ENCODE measurements at places on chromosomes 3 and 15.

DNA sequence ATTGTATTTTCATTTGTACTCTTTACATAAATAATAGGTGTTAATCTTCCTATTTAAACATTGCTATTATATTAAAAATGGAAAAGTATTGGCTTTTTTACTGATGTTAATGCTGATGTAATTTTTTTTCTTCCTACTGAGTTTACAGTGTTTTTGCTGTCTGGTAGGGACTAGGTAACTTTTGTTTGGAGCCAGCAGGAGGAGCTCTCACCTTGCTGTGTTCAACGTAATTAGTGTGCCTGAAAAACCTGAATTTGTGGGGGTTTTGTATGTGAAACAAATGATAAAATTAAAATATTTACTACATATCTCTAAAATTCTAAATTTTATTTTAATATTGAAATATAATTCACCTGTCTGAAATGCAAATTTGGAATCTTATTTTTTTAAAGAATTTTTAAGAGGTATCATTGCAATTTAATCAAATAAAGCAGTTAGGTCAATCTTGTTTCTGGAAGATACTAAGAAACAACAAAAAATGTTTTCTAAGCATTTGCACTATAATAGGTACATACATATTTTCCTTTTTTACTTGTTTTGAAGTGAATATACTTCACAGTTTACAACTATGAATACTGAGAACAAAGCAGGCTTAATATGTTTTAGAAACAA is 48.8 kb downstream of the EPHA6 start:
- DNase-seq, result no peak

GRCh38 chr15:85453144-85453872 is 72.9 kb downstream of the AKAP13 start:
- DNase-seq, result no peak

DNA sequence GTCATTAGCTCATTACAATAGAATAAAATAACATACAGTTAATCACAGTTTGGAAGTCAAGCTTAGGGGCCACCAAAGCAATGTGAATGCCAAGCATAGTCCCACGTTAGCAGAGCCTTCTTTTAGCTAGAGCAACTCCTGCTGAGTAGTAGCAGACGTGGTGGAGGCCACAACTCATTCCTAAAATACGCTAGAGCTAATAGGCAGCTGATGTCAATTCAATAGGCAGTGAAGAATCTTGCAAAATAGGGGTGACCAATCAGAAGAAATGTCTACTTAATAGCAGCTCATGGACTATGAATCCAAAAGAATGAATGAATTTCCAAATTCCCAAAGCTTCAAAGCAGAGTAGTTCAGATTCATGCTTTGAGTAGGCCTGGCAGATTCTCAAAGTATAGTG is 292.9 kb upstream of the RORA start:
- DNase-seq, result no peak

DNA sequence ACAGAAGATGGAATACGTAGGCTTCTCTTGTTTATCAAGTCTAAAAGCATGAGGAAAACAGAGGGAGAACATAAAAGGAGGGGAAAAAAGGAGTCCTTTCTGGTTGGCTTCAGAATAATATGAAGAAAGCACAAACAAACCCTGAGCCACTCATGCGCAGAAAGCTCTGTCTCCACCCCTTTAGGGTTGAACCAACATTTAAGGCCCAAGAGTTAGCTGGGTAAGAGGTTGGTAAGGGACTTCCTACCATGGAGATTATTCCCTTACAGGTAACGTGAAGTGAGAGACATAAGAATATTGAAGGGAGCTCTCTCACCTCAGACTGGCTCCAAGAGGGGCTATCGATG is 145.3 kb downstream of the RORA start:
- no peak for DNase-seq

DNA sequence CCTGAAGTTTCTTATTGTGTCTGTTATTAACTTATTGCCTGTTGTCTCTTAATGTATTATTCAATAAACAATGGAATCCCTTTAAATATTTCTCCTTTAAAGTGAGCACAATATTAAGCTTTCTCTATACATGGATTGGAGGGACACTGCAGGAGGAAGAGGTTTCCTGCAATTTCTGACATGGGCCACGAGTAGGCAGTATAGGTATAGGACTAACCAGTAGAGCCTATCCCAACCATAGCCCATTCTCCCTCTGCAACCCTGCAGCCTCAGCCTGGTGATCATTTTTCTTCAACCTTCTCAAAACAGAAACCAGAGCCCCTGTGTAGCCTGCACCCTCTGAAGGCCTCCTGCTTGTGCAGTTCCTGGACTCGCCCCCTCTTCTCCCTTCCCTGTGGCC is 124.8 kb downstream of the NEK10 start:
- DNase-seq, result no peak

DNA sequence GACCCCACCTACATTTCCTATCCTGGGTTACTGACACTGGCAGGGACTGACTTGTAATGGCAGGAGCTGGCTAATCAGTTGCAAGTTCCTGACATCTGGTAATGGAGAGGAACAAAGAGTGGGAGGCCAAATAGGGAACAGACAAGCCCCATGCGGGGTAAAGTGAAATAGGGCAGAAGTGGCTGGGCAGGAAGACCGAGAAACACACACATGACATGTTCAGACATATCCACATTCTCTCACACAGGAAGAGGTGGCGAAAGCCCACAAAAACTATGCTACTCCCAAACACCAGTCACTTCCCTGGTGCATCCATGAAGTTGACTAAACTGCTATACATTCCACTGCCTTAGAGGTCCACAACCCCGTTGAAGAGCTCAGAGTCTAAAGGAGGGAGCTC is 394.1 kb upstream of the TBL1XR1 start:
- no peak for DNase-seq

- DNase-seq, result no peak
Measured at GRCh38 chr3:178673529-178673928, 137.3 kb downstream of the KCNMB2 start.

DNA sequence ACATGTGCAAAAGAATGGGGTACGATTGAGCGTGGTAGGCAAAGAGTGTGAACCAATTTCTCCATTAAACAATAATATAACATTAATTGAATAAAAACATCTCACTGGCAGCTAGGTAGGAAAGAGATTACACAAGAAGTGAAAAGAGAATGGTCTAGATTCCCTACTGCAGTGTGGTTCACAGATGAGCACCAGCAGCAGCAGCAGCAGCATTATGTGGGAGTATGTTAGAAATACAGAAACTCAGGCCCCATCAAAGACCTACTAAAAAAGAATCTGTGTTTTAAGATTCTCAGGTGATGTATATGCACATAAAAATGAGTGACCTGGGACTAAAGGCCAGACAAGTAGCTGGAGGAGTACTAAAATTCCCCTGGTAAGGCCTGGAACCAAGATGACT is 118.2 kb downstream of the ADAM10 start:
- DNase-seq, result no peak
